ENCODE measurements at places on chromosomes 6 and 20.
A peak's percentile ranks its signal among the peaks of the same experiment; 100 is the strongest.

DNA sequence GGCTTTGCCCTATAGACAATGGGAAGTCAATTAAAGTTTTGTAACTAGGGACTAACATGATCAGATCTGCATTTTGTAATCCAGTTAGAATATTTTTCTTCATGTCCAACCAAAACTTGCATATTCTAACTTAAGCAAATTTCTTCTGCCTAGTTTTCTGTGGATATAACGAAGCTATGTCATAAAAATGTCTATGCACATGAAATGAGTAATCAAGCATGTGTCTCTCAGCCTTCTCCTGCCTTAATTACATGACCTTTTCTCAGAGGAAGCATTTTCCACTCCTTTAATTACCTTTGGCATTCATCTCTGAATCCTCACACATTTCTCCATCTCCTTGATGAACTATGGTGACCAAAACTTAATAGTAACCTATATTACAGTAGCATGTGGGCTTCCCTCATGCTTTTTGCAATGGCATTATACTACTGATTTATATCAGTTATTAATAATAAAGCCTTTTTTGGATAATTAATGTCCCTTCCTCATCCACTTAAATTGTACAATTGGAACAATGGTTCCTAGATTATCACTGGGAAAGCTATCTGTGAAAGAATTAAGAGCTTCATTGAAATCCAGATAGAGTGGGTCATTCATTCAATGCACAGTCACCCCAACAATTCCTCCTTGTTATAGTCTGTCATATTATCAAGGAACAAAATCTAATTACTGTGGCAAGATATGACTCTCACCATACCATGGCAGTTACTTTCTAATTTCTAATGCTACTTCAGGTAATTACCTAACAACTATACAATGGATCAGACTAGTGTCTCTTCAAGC is 19.1 kb upstream of the FBXO9 start:
- no peak for DNase-seq

GRCh38 chr20:32652739-32653526 is 20.8 kb downstream of the C20orf203 start:
- peak; percentile 60 for DNase-seq

GRCh38 chr20:38260378-38261053 is at the start of gene KIAA1755:
Gene KIAA1755 (minus strand): TSS chr20:38260735. CDS start chr20:38260500, 235 bp downstream.
- DNase-seq = no peak

- peak; percentile 43 for DNase-seq
Observed at GRCh38 chr20:6122111-6122872, 538 bp downstream of the FERMT1 start.

DNA sequence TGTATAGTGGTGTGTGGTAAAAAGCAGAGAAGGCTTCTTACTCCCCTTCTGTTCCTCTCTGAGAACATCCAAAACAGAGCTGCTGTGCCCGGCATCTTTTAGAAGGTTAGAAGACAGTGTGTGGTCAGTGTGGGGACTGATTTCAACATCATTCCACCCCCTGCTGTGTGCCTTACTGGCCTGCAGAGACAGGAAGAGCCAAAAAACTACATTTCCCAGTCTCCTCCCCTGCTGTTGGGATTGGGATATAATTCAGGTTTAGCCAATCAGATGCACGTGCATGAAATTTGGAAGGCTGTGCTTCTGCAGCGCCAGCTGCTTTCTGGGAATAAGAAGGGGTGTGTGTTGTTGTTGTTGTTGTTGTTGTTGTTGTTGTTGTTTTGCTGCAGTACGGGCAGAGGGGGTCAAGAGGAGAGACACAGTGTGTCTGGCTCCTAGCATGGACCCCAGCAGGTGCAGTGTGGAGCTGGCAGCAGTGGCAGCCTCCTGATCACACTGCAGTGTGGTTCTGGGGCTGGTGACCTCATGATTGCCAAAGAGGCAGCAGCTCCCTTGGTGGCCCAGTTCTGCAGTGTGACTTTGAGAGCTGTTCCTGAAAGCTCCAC is 74.7 kb downstream of the MRPL14 start:
- DNase-seq = no peak

DNA sequence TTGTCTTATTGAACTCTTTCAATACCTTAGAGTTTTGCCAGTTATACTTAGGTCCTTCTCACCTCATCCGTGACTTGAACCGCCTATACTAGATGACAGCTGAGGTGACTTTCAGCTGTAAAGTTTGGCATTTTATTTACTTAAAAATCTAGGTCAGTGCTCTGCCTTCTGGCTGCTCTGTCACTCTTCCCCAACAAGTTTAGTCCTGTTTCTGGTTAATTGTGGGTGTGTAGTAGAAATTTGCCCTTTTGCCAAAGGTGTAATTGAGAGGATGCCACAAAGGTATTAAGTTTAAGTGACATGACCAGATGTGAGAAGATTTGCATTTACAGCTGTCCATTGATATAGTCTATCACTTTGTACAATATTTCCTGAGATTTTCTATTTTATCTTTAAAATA is 106.2 kb downstream of the FARS2 start:
- DNase-seq = no peak

GRCh38 chr20:51525241-51526105 is 17.0 kb downstream of the NFATC2 start:
- no peak for DNase-seq

GRCh38 chr6:108156180-108156937 is 9.5 kb upstream of the NR2E1 start:
- DNase-seq = no peak
